ENCODE measurements at places on chromosomes 5 and 9.

GRCh38 chr9:108766626-108767161 is 89.1 kb downstream of the ACTL7B start:
- no peaks in the 10 kb centered on the region for H3K36me3 ChIP-seq
- H3K4me1 ChIP-seq, result no peaks in the 10 kb centered on the region
- no peak overlapping the region for H3K27ac ChIP-seq
- no peaks in the 10 kb centered on the region for H3K27me3 ChIP-seq
- no peak overlapping the region for H3K4me3 ChIP-seq
- no peak for DNase-seq

- no peaks in the 10 kb centered on the region for H3K27me3 ChIP-seq
- DNase-seq, result no peak
These were observed 151.3 kb upstream of the TRPC7 start for GRCh38 chr5:136516637-136517036.

GRCh38 chr9:13443346-13444244 is 164.1 kb upstream of the MPDZ start:
- no peaks in the 10 kb centered on the region for H3K4me1 ChIP-seq
- no peak overlapping the region for H3K4me3 ChIP-seq
- H3K36me3 ChIP-seq, result no peaks in the 10 kb centered on the region
- no peaks in the 10 kb centered on the region for H3K27me3 ChIP-seq
- no peak overlapping the region for H3K27ac ChIP-seq

GRCh38 chr9:121282277-121283079 is 14.5 kb downstream of the GSN start:
- no peak for DNase-seq
- no peak overlapping the region for H3K4me3 ChIP-seq
- H3K36me3 ChIP-seq, result no peaks in the 10 kb centered on the region
- no peaks in the 10 kb centered on the region for H3K27me3 ChIP-seq

DNA sequence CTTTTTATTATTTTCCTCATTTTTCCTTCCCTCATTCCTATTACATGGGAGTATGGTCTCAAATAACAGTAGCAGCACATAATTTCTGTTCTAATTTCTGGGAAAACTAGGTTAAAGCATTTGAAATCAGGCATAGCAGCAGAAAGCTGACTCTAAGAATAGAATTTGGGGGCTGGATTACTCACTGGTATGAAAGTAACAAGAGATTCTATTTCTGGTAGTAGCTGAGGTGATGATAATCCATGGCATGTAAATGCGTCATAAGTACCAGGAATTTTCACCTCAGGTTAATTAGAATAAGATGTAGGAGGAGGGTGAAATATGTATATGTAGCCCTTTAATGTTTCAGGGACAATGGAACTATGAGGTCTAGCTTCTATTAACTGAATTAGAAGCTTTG is 662.0 kb downstream of the PTPRD start:
- no peak for DNase-seq
- no peak overlapping the region for H3K4me3 ChIP-seq
- no peak overlapping the region for H3K27ac ChIP-seq
- H3K4me1 ChIP-seq, result no peaks in the 10 kb centered on the region

DNA sequence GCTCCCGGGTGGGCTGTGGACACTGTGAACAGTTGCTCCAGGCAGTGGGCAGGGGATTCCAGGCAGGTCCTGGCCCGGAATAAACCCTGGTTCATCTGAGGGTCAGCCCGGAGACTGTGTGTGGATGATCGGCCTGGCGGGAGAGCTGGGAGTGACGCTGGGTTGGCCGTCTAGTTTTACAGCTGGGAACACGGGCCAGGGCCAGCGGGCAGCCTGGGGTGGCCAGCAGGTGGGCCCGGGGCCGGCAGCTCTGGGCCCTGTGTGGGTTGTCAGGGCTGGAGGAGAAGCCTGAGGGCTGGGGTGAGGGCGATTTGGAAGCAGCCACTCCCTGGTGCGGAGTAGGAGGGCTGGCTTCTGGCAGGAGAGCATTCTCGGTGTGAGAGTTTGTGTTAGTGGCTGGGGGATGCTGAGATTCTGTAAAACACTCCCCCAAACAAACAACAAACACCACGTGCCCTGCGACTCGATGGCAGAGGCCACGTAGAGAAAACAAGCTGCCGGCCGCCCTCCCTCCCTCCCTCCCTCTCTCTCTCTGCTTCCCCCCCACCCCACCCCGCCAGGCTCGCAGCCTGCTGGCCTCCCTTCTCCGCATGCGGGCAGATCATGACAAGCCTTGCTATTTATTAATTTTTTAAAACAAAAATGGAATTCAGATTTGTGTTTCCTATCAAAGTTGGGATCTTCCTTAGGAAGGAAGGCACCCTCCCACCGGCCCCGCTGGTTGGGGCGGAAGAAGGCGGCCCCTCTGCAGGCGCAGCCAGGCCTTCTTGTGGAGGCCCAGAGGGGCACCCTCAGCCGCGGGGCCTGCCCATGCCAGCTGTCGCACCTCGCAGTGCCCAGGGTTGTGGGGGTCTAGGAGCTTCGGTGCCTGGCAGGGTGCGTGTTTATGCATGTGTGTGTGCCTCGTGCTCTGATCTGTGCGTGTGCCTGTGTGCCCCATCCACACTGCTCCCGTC is 49.5 kb downstream of the RXRA start:
- H3K4me3 ChIP-seq, result no peak overlapping the region
- DNase-seq, result no peak
- H3K27ac ChIP-seq, result no peak overlapping the region
- H3K36me3 ChIP-seq, result no peaks in the 10 kb centered on the region

DNA sequence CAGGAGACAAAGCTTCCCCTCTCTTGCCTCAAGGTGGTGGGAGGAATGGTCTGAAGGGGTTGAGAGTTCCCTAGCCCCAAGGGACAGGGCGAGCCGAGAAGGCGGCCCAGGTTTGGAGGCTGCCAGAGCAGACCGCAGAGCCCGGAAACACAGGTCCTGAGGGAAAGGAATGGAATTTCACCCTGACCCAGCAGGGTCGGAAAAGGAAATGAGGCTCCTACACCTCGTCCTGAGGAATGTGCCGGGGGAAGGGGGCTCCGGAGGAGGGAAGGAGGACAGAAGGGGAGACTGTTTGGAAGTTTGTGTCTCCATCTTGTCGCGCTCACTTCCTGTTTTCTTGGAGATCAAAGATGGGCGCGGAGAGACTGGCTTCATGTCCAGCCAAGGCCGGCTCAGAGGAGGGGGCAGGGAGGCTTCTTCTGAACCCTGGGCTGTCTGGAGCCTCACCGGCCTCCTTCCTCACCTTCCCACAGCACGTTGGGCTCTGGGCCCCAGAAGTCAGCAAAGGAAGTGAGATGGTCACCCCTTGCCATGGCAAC is 9.6 kb downstream of the ENG start:
- DNase-seq, result no peak
- no peak overlapping the region for H3K4me3 ChIP-seq
- no peak overlapping the region for H3K27ac ChIP-seq
- no peaks in the 10 kb centered on the region for H3K27me3 ChIP-seq
- H3K36me3 ChIP-seq, result no peaks in the 10 kb centered on the region

GRCh38 chr9:37038302-37038942 is 4.4 kb upstream of the PAX5 start:
- no peak for DNase-seq
- H3K27ac ChIP-seq, result no peak overlapping the region
- no peak overlapping the region for H3K4me3 ChIP-seq
- no peaks in the 10 kb centered on the region for H3K36me3 ChIP-seq

- H3K27me3 ChIP-seq, result no peaks in the 10 kb centered on the region
- no peaks in the 10 kb centered on the region for H3K36me3 ChIP-seq
- no peak overlapping the region for H3K27ac ChIP-seq
These were observed 24.0 kb upstream of the C5orf63 start for GRCh38 chr5:127097278-127097677.

DNA sequence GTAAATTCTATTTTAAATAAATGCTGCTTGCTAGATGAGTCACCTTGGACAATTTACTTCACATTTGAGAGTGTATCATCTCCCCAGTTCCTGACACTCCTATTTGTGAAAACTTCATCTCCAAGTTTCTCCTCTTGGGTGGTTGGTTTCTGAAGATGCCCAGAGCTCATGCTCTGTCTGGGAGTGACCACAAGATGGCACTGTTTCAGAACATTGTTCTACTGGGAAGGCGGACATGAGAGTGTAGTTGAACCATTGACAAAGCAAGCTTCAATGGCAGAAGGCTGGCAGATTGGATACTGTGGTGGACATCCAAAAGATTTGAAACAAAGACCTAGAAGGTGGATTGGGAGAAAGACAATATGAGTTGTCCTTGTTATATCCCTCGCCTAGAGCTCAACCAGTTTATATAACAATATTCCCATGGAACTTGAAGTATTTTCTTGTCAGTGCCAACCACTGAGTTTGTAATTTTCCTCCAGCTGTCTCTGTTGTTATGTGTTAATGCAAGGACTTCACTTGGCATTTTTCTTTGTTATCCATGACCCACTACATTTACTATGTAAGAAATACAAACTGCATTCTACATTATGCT is 234.3 kb upstream of the ANKH start:
- H3K36me3 ChIP-seq, result no peaks in the 10 kb centered on the region
- H3K4me3 ChIP-seq, result no peak overlapping the region
- no peak for DNase-seq
- H3K27ac ChIP-seq, result no peak overlapping the region
- no peaks in the 10 kb centered on the region for H3K4me1 ChIP-seq

GRCh38 chr9:88044200-88044599 is 69.9 kb upstream of the CDK20 start:
- no peak overlapping the region for H3K4me3 ChIP-seq
- H3K4me1 ChIP-seq, result no peaks in the 10 kb centered on the region
- no peaks in the 10 kb centered on the region for H3K36me3 ChIP-seq
- no peak overlapping the region for H3K27ac ChIP-seq
- no peak for DNase-seq

GRCh38 chr5:115920171-115920725 is 42.0 kb upstream of the LVRN start:
- no peak for DNase-seq
- no peaks in the 10 kb centered on the region for H3K4me1 ChIP-seq
- no peaks in the 10 kb centered on the region for H3K27me3 ChIP-seq

DNA sequence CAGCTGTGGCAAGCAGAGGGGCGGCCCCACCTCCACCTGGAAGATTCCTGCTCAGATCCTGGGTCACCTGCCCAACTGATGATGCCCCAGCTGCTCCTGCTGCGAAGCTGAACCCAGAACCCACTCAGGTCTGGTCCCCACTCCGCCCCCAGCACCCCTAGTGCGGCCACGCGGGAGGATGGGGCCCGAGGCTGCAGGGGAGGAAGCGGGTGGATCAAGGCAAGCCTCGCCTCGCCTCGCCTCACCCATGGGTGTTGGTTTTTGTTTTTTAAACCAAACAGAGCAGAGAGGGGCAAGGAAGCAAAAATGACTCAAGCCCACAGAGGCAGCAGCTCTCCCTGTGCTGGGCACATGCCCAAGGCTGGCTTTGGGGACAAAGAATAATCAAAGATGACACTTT is 23.2 kb downstream of the ABO start:
- no peaks in the 10 kb centered on the region for H3K27me3 ChIP-seq
- H3K27ac ChIP-seq, result peak overlapping the region; percentile 17
- H3K36me3 ChIP-seq, result no peaks in the 10 kb centered on the region
- peaks cover 10% of the 10 kb centered on the region for H3K4me1 ChIP-seq
- H3K4me3 ChIP-seq, result peak overlapping the region; percentile 11

DNA sequence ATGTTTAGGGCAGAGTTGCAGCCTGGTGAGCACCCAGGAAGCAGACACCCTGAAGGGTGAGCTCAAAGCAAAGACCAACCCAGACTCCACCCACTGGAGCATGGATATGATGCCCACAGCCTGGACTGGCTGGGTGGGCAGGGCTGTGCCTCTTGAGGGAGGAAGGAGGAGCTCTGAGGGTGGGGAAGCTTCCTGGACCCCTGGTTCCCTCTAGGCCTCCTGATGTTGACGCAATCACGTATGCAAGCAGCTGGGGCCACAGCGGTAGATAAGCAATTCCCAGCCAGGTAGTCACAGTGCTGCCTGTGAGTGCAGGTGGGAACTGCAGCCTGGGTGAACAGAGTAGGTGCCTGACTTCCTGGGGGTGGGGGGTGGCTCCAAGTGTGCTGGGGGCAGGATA is 271.5 kb downstream of the CDK5RAP2 start:
- no peaks in the 10 kb centered on the region for H3K27me3 ChIP-seq
- H3K4me1 ChIP-seq, result no peaks in the 10 kb centered on the region
- DNase-seq, result no peak
- no peaks in the 10 kb centered on the region for H3K36me3 ChIP-seq

GRCh38 chr9:137149942-137150616 is 11.1 kb downstream of the GRIN1 start:
- no peak overlapping the region for H3K27ac ChIP-seq
- H3K4me3 ChIP-seq, result no peak overlapping the region
- no peaks in the 10 kb centered on the region for H3K36me3 ChIP-seq
- DNase-seq, result no peak
- H3K4me1 ChIP-seq, result no peaks in the 10 kb centered on the region

DNA sequence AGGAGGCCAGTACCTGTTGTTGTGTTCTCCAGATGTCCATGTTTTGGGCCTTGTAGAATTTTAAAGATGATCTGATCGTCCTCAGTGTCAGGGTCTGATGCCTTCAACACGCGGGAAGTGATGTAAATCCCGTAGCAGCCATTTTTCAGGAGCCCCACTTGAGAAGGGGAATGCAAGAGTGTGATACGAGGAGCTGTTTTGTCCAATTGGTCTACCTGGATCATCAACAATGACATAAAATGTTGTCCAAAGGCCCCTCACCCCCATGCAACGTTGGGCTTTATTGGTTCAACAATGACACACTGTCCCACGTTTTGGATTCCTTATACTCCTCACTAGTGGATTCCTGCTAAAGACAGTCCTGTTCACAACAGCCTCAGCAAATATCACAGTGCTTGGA is 48.1 kb upstream of the CER1 start:
- no peaks in the 10 kb centered on the region for H3K36me3 ChIP-seq
- no peak overlapping the region for H3K4me3 ChIP-seq
- no peak overlapping the region for H3K27ac ChIP-seq
- no peak for DNase-seq
- H3K4me1 ChIP-seq, result no peaks in the 10 kb centered on the region

GRCh38 chr9:31136524-31136923 is 1247.9 kb upstream of the ACO1 start:
- H3K36me3 ChIP-seq, result no peaks in the 10 kb centered on the region
- no peak overlapping the region for H3K4me3 ChIP-seq
- H3K4me1 ChIP-seq, result no peaks in the 10 kb centered on the region
- no peaks in the 10 kb centered on the region for H3K27me3 ChIP-seq
- no peak for DNase-seq

DNA sequence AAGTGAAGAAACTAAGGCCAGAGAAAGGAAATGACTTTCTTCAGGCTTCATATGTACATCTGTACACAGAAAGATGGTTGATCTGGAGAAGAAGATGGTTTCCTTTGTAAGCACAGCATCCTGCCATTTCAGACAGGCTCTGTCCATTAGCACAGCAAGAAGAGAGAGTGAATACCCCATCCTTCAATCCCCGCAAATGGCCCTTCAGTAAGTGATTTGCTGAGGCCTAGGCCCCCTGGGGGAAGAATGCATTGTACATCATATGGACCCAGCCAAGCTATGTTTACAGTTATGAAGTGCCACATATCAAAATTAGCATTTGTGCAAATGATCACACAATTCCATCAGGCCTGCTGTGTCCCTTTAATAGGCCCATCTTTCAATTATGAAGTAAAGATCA is 657.4 kb downstream of the BRINP1 start:
- H3K4me1 ChIP-seq, result no peaks in the 10 kb centered on the region
- no peaks in the 10 kb centered on the region for H3K27me3 ChIP-seq
- DNase-seq, result no peak
- H3K4me3 ChIP-seq, result no peak overlapping the region
- H3K27ac ChIP-seq, result no peak overlapping the region

- H3K36me3 ChIP-seq, result no peaks in the 10 kb centered on the region
- no peaks in the 10 kb centered on the region for H3K27me3 ChIP-seq
- H3K4me1 ChIP-seq, result no peaks in the 10 kb centered on the region
These were observed 118.7 kb downstream of the PSD2 start for GRCh38 chr5:139914218-139914807.
